Activated CD8-positive, alpha-beta T cell treated with anti-CD3 and anti-CD28 coated beads, Interleukin-2, amount 10 ng/mL, durations not matched to agents 7 days and 5 days (primary cell): ENCODE measurements at places on chromosomes 7 and 10. TPM values are rescaled to one million over a fixed set of nuclear protein-coding genes. Genes with fewer than 3 reads are reported as not detected.

DNA sequence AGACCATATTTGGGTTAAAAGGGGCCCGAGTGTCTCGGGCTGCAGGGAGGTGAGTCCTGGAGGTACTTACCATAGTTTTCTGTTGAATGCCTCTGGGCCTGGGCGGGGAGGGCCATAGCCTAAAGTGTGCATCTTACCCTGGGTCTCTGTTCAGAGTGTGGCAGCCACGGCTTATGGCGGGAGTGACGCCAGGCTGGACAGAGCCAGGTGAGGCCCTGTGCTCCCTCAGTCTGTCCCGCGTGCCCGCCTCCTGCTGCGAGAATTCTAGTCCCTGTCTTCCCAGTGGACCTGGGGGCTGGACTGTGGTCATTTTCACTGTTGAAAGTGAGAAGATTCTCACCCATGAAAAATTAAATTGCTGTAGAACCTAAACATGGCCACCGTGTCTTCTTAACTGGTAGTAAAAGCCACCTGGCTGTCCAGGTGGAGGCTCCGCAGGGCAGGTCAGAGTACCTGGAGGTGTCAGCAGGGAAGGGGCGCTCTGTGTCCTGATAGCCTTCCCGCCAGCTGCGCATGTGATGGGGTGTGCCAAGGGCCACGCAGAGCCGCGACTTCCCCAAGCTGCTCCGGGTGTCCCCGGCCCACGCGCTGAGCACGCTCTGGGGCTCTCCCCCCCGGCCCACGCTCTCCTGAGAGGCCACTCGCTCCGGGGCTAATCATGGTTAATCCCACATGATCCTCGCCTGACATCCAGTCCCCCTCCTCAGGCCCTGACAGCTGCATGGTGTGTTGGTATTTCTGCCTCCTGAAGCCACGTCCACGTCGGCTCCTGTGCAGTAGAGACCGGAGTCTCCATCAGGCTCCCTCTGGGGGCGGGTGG, 20.3 kb downstream of the INPP5A start:
- no peaks in the 10 kb centered on the region for H3K27me3 ChIP-seq
- H3K4me3 ChIP-seq: no peak overlapping the region
- DNase-seq: no peak
- no peak overlapping the region for H3K27ac ChIP-seq
- peaks cover 18% of the 10 kb centered on the region for H3K4me1 ChIP-seq

DNA sequence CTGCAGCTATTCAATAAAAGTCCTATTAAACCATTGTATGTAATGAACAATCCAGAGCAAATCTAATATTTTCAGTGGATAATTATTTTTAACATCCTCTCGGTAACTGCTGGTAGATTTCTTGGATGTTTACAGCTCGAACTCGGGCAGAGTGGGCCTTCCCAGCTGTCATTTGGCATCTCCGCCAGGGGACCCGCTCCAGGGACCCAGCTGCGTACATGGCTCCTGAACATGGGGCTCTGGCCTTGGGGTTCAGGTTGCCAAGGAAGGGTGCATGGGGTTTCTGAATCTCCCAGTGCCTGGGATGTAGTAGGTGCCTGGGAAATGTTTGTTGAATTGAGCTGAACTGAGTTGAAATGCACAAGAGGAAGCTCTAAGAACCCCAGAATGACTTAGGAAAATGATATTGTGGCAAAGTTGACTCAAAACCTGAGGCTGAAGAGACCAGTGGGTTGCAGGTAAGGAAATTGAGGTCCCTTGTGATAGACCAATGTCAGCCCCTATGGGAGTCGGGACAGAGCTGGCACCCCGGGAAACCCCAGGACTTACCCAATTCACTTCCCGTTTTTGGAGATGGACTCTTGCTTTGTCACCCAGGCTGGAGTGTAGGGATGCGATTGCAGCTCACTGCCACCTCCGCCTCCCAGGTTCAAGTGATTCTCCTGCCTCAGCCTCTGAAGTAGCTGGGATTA, 228.4 kb downstream of the CUX1 start:
- H3K4me3 ChIP-seq: no peak overlapping the region
- no peaks in the 10 kb centered on the region for H3K36me3 ChIP-seq
- H3K27ac ChIP-seq: no peak overlapping the region
- peaks cover 2% of the 10 kb centered on the region for H3K4me1 ChIP-seq
- no peak for DNase-seq
- no peaks in the 10 kb centered on the region for H3K27me3 ChIP-seq

DNA sequence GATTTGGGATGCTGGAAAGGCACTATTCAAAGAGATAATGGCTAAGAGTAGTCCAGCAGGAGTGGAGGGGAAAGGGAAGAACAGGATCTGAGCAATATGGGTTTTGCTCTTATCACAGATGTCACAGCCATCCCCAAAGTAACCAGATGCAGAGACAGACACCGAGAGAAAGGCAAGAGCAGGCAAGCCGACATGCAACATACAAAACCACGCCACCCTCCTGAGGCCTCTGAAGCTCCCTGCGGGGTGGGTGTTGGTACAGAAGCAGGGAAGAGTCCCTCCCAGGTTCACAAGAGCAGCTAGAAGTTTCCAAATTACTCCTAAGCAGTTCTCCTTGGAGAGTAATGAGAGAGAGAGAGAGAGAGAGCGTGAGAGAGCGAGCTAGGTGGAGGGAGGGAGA, 10.8 kb upstream of the C10orf53 start:
- no peaks in the 10 kb centered on the region for H3K4me1 ChIP-seq
- no peak overlapping the region for H3K4me3 ChIP-seq
- peaks cover 54% of the 10 kb centered on the region for H3K27me3 ChIP-seq
- DNase-seq: no peak
- no peaks in the 10 kb centered on the region for H3K36me3 ChIP-seq

DNA sequence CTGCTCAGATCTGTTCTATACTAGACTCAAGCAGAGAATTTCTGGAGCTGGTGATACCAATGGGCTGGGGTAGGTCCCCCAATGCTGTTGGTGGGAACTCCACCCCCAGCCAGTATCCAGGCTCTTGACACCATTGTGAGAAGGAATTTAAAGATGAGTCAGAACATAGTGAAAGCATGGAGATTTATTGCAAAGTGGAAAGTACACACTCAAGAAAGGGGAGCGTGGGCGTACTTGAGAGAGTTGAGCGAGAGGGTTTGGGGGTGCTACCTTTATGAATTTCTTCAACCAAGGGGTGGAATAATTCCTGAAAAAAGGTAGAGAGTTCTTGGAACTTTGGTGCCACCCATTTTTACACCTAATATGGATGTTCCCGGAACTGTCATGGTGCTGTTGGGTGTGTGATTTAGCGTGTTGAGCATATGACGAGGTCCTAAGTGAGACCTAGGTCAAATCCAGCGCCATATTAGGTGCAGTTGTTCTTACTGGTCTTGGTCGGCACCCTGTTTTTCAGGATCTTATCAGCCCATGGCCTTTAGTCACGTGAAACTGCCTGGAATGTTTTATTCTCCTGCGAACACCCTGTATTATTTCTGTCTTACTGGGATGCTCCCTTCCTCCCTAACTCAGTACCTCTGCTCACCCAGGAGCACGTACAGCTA, 122.0 kb upstream of the AHR start:
- no peak for DNase-seq
- H3K27ac ChIP-seq: no peak overlapping the region
- H3K4me1 ChIP-seq: no peaks in the 10 kb centered on the region
- H3K4me3 ChIP-seq: no peak overlapping the region
- H3K36me3 ChIP-seq: peaks cover 2% of the 10 kb centered on the region

DNA sequence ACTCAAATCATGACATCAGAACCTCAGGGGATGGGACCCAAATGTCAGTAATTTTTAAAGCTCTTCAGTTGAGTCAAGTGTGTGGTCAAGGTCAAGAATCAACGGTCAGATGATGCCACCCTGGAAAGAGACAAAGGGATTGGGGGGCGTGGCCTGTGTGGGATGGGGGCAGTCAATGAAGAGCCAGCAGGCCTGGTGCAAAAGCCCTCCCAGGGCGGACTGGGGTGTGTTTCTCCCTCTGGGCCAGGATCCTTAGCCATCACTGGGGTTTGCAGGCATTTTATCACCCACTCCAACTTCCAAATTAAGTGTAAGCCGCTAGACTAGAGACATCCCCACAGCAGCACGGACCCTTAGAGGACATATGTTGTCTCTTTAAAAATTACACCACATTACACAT, 204.7 kb downstream of the USP6NL start:
- peak overlapping the region; percentile 12 for H3K27ac ChIP-seq
- H3K27me3 ChIP-seq: peaks cover 4% of the 10 kb centered on the region
- no peak overlapping the region for H3K4me3 ChIP-seq
- peaks cover 24% of the 10 kb centered on the region for H3K36me3 ChIP-seq
- H3K4me1 ChIP-seq: peaks cover 39% of the 10 kb centered on the region

DNA sequence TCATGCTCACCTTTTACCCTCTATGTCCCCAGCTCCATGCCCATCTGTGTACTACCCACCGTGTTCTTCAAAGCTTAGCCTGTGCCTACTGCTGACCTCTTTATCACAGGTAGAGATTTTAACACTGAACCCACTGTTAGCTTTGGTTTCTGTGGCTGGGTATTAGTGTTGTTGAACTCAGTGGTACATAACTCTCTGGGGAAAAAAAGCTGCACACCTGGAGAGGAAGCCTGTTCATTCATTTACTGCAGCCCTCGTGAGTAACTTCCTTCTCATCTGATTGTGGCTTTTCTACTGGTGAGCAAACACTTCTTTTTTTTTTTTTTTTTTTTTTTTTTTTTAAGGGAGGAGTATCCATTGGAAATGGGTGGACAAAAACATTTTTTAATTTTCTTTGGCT, 326.3 kb downstream of the CCSER2 start:
- no peaks in the 10 kb centered on the region for H3K36me3 ChIP-seq
- H3K27ac ChIP-seq: no peak overlapping the region
- peaks cover 3% of the 10 kb centered on the region for H3K27me3 ChIP-seq

GRCh38 chr7:155534691-155535090, 11.7 kb downstream of the CNPY1 start:
- H3K27ac ChIP-seq: no peak overlapping the region
- no peaks in the 10 kb centered on the region for H3K36me3 ChIP-seq
- DNase-seq: no peak
- H3K4me1 ChIP-seq: peaks cover 10% of the 10 kb centered on the region
- H3K27me3 ChIP-seq: peaks cover 58% of the 10 kb centered on the region

- H3K27me3 ChIP-seq: no peaks in the 10 kb centered on the region
- H3K36me3 ChIP-seq: no peaks in the 10 kb centered on the region
- H3K4me3 ChIP-seq: no peak overlapping the region
- no peak overlapping the region for H3K27ac ChIP-seq
Measured at GRCh38 chr10:88788924-88789323, 13.6 kb upstream of the LIPM start.

DNA sequence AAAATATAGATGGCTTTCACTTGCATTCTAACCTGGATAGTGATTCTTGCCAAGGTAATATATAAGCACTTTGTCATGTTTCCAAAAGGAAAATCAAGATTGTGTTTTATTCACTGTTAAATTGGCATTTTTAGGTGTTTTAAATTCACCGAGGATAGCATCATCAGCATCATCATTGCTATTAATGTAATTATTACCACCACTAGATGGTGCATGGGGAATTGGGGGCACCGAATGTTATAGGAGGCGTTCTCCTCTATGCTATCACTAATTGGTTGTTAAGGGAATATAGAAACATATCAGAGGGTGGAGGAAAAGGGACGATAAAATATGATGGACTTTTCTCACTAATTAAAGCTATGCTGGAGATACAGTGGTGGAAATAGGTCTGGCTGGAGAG, 95.5 kb downstream of the CELF2 start:
- no peak overlapping the region for H3K27ac ChIP-seq
- H3K4me1 ChIP-seq: peaks cover 10% of the 10 kb centered on the region
- DNase-seq: peak; percentile 51

GRCh38 chr10:78543749-78544362, 510.2 kb downstream of the RPS24 start:
- no peak overlapping the region for H3K27ac ChIP-seq
- no peak overlapping the region for H3K4me3 ChIP-seq
- H3K36me3 ChIP-seq: no peaks in the 10 kb centered on the region
- no peak for DNase-seq
- H3K27me3 ChIP-seq: peaks cover 14% of the 10 kb centered on the region
- peaks cover 21% of the 10 kb centered on the region for H3K4me1 ChIP-seq

DNA sequence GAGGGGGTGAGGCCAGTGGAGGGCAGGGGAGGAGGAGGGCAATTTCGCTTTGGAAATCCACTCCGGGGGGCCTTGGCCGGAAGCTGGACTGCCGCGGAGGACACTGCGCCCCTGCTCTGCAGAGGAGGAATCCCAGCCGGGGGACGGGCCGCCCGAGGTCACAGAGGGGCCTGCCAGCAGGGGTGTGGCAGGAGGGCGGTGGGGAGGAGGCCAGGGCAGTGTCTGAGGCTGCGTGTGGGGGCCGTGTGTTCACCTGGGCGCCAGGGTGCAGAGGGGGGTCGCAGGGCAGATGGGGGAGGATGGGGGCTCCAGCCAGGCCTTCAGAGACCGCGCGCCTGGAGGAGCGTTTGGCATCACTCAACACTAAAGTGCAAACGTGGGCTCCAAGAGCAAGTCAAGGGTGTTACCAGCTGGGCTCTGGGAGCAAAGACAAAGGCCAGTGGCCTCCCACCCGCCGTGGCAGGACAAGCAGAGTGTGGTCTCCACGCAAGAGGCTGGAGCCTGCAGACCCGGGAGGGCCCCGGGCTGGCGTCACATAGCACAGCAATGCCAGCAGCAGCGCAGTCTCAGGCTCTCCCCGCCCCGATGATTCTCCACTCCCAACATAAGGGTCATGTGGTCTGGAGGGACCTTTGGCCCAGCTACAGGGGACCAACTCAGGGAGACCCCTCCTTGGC, 45.3 kb upstream of the DNAJB6 start:
- no peak overlapping the region for H3K4me3 ChIP-seq
- H3K4me1 ChIP-seq: no peaks in the 10 kb centered on the region
- no peaks in the 10 kb centered on the region for H3K36me3 ChIP-seq
- H3K27me3 ChIP-seq: no peaks in the 10 kb centered on the region
- H3K27ac ChIP-seq: no peak overlapping the region

- DNase-seq: no peak
- H3K36me3 ChIP-seq: peaks cover 13% of the 10 kb centered on the region
- no peak overlapping the region for H3K27ac ChIP-seq
- H3K4me3 ChIP-seq: no peak overlapping the region
- no peaks in the 10 kb centered on the region for H3K27me3 ChIP-seq
- H3K4me1 ChIP-seq: peaks cover 41% of the 10 kb centered on the region
Measured at GRCh38 chr10:119657725-119658124, 6.5 kb downstream of the BAG3 start.

- H3K27me3 ChIP-seq: peaks cover 5% of the 10 kb centered on the region
- H3K4me1 ChIP-seq: no peaks in the 10 kb centered on the region
Measured at GRCh38 chr10:70540089-70540788, 61.7 kb downstream of the PALD1 start.

- H3K27me3 ChIP-seq: peaks cover 57% of the 10 kb centered on the region
- no peaks in the 10 kb centered on the region for H3K36me3 ChIP-seq
- peaks cover 5% of the 10 kb centered on the region for H3K4me1 ChIP-seq
- H3K27ac ChIP-seq: no peak overlapping the region
Measured at GRCh38 chr10:122163174-122164022, 107.7 kb upstream of the BTBD16 start.

- H3K4me1 ChIP-seq: peaks cover 28% of the 10 kb centered on the region
- H3K4me3 ChIP-seq: peak overlapping the region; percentile 91
- peaks cover 7% of the 10 kb centered on the region for H3K27me3 ChIP-seq
- peaks cover 17% of the 10 kb centered on the region for H3K36me3 ChIP-seq
- H3K27ac ChIP-seq: peak overlapping the region; percentile 99
- no peak for DNase-seq
Measured at GRCh38 chr7:12210179-12211053, 678 bp upstream of the TMEM106B start.

PPIA gene
- total RNA-seq: 2,621 TPM

SLC37A3 gene
- total RNA-seq: 19.9 TPM

AKR1C4 gene
- total RNA-seq: not detected

NOS3 gene
- total RNA-seq: 13.8 TPM

SPRN gene
- not detected for total RNA-seq

EN2 gene
- not detected for total RNA-seq

WNT8B gene
- 0.37 TPM for total RNA-seq

PITX3 gene
- not detected for total RNA-seq

UBE2D1 gene
- 12.2 TPM for total RNA-seq

AOC1 gene
- not detected for total RNA-seq
